Heart left ventricle (tissue), 16 donors: ENCODE measurements at places on chromosomes 1 and 21. TPM values are rescaled to one million over a fixed set of nuclear protein-coding genes. Genes with fewer than 3 reads are reported as not detected.
A peak's percentile ranks its signal among the peaks of the same experiment; 100 is the strongest.

The ACTN2 gene
- 1,902 TPM for total RNA-seq

DNA sequence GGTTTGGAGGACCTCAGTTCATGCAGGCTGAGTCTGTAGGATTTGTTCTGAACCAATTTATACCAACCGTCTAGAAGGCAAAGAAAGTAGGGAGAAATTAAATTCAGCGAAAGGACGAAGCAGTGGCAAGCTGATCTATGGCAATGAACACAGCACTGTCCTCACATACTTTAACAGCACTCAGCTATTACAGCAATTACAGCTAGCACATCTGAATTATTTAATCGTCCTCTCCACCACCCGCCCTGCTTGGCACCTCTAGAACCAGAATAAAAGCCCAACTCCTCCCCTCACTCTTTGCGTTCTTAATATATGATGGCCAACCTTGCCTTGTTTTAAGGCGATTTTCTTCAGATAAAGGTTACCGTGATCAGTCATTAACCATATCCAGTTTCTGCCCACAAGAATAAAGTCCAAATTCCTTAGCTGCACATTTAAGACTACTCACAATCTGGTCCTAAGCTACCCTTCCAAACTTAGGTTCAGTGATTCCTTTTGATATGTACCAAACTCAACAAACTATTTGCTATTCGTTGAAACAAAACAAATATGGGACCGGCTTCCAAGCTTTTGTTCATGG is 169.4 kb upstream of the ESRRG start:
- no peaks in the 10 kb centered on the region for H3K27me3 ChIP-seq
- no peak for DNase-seq
- H3K4me3 ChIP-seq = no peak overlapping the region
- no peak overlapping the region for H3K27ac ChIP-seq
- no peaks in the 10 kb centered on the region for H3K36me3 ChIP-seq

GRCh38 chr1:63857478-63857877 is 83.7 kb downstream of the ROR1 start:
- peaks cover 4% of the 10 kb centered on the region for H3K4me1 ChIP-seq
- no peaks in the 10 kb centered on the region for H3K27me3 ChIP-seq
- no peaks in the 10 kb centered on the region for H3K36me3 ChIP-seq
- no peak overlapping the region for H3K4me3 ChIP-seq

- DNase-seq = peak; percentile 23
- H3K27ac ChIP-seq = no peak overlapping the region
- H3K4me3 ChIP-seq = no peak overlapping the region
- H3K36me3 ChIP-seq = no peaks in the 10 kb centered on the region
Observed at GRCh38 chr21:45499970-45500577, 42.2 kb downstream of the SLC19A1 start.

The HCRTR1 gene
- total RNA-seq = 0.21 TPM

- H3K4me1 ChIP-seq = no peaks in the 10 kb centered on the region
- no peak overlapping the region for H3K27ac ChIP-seq
- no peak for DNase-seq
- no peaks in the 10 kb centered on the region for H3K27me3 ChIP-seq
Observed at GRCh38 chr1:195768936-195769335, 839.3 kb downstream of the KCNT2 start.

The ELAVL4 gene
- total RNA-seq = not detected

The PLA2G2C gene
- total RNA-seq = 0.16 TPM

DNA sequence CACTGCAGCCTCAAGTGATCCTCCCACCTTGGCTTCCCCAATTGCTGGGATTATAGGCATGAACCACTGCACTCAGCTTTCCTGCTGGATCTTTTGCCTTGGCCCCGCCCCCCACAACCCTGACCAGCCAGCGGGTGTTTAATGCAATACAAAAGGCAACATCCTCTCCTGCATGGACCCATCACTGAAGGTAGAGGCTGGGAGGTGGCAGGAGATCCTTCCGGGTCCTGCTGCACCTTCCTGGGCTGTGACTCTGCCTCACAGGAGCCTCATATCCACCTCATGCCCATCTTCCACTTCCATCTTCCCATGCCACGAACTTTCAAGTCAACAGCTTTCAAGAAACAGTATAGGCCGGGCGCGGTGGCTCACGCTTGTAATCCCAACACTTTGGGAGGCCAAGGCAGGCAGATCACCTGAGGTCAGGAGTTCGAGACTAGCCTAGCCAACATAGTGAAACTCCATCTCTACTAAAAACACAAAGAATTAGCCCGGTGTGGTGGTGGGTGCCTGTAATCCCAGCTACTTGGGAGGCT is 11.7 kb upstream of the WNT9A start:
- no peak overlapping the region for H3K4me3 ChIP-seq
- no peaks in the 10 kb centered on the region for H3K4me1 ChIP-seq
- no peak overlapping the region for H3K27ac ChIP-seq
- DNase-seq = no peak

DNA sequence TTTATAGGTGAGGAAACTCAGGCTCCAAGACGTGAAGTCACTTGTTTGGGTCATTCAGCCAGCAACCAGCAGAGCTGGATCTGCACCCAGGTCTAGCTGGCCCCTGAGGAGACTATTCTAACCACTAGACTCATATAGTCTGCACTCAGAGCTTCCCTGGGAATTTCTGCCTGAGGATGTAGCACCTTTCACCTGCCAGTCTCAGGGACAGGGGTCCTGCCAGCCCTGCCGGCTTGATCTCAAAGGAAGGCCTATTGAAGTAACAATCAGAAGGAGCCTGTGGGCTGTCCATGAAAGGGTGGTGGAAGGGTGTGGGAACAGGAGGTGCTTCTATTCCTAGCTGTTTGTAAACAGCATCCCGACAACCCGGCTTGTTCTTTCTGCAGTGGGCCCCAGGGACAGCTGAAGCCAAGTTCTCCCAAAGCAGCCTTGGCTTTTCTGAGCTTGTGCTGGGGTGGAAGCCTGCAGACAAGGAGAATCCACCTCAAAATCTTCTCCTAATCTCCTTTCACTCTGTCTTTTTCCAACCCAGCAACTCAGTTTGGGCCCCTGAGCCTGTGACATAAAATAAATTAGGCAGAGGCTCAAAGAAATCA is 7.8 kb downstream of the LMOD1 start:
- H3K4me3 ChIP-seq = no peak overlapping the region
- no peak overlapping the region for H3K27ac ChIP-seq
- DNase-seq = no peak
- H3K4me1 ChIP-seq = peaks cover 8% of the 10 kb centered on the region
- H3K27me3 ChIP-seq = no peaks in the 10 kb centered on the region
- H3K36me3 ChIP-seq = no peaks in the 10 kb centered on the region

DNA sequence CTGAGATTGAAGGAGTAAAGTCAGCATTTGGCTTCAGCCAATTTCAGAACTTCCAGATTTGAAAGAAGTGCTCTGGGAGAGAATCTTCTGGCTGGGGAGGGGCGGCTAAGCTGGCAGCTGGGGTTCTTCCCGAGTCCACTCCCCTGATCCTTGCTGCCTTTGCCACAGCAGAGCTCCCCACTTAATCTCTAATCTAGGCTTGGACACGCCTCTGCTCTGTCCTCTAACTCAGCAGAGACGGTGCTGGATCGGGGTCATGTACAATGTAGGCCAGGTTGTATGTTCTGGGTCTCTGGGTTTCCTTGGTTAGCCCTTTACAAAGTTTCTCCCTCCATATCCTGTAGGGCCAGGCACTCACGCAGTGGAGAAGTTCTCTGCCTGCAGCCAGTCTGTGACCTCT is 10.1 kb upstream of the GSTM3 start:
- no peaks in the 10 kb centered on the region for H3K27me3 ChIP-seq
- H3K36me3 ChIP-seq = no peaks in the 10 kb centered on the region
- peaks cover 3% of the 10 kb centered on the region for H3K4me1 ChIP-seq
- H3K4me3 ChIP-seq = no peak overlapping the region

The ZSCAN20 gene
- total RNA-seq = 7.5 TPM

The TMEM200B gene
- 3.5 TPM for total RNA-seq

The PDXK gene
- 97.6 TPM for total RNA-seq
